Fibroblast of gingiva (primary cell): ENCODE measurements at places on chromosomes 12 and 14.
A peak's percentile ranks its signal among the peaks of the same experiment; 100 is the strongest.

GRCh38 chr14:104341532-104342434 is 203.4 kb downstream of the KIF26A start:
- DNase-seq, result no peak

GRCh38 chr12:25328072-25328712 is 77.5 kb upstream of the KRAS start:
- DNase-seq, result peak; percentile 7

DNA sequence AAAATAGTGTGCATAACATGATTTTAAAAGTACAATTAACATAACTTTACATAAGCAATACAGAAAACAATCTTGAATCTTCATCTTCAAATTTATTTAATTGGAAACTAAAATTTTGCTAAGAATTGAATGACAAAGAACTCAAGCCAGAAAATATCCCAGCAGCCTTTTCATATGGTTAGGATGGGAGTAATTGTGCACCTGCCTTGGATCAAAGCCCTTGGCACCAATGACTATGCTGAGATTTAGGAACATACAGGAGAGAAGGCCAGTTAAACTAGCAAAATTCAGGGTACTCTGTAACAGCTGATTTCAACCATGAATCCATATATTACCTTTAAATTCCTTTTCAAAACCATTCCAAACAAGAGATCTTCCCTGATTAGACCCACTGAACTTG is 5.8 kb downstream of the KERA start:
- no peak for DNase-seq

DNA sequence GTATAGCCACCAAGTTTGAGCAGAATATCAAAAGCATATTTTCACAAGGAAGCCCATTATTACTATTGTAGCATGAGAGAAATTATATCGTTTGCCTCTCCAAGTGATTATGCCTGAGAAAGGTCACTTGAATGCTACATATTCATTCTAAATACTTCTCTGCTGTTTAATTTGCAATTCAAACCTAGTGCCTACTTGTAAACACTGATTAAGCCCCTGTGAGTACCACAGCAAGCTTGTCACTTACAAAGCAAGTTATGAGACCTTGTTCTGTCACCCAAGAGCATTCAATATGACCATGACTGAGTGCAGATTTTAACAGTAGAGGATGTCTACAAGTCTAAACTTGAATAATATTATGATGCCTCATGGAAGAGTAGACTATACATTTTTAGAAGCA is 124.7 kb upstream of the SSTR1 start:
- no peak for DNase-seq

- DNase-seq, result peak; percentile 96
Measured at GRCh38 chr12:114916124-114916523, 232.1 kb upstream of the TBX3 start.

DNA sequence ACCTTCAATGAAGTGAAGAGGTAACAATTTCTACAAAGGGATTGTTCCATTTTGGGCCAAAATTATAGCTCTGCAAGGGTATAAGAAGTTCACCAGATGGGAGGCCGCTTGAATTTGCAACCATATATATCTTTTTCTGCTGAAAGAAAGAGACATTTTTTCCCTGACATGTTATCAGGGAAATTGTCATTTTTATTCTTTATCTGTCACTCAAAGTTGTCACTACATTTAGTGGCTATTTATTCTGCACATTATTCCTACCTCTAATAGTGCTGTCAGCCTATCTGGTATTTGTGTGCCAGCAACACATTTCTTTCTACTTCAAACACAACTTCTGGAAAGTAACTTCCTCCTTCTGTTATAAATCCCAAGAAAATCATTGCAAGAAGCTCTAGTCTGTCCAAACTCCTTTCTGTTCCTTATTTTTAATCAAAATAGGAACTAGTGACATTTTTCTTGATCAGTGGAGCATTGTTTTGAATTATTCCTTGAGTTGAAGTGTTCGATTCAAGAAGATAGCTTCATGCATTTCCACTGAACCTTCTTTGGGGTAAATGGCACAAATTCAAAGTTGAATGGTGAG is 137.9 kb upstream of the ATP2B1 start:
- no peak for DNase-seq

DNA sequence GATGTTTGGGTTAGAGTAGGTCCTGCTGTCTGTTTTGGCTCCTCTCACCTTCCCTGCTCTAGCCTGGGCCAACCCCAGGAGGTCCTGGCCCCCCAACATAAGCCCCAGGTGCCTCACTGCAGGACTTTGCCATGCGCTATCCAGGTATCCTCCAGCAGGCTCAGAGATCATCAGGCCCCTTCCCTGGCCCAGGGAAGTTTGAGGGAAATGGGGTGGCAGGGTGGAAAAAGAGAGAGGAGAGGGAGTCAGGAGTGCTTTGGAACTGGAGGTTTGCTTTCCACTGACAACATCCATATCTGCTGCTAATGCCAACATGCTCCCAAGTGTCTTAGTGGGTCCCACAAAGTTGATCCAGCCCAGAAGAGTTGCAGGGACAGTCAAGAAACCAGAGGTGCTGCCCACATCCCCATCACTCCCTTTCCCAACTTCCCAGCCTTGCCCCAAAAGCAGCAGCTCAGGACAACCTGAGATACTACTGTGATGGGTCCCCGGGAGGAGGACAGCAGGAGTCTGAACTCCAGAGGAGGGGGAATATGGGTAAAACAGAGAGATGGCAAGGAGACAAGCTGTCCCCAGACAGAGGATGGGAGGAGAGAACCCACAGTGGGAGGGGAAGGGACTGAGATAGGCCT is 677 bp downstream of the TNS2 start:
- no peak for DNase-seq

DNA sequence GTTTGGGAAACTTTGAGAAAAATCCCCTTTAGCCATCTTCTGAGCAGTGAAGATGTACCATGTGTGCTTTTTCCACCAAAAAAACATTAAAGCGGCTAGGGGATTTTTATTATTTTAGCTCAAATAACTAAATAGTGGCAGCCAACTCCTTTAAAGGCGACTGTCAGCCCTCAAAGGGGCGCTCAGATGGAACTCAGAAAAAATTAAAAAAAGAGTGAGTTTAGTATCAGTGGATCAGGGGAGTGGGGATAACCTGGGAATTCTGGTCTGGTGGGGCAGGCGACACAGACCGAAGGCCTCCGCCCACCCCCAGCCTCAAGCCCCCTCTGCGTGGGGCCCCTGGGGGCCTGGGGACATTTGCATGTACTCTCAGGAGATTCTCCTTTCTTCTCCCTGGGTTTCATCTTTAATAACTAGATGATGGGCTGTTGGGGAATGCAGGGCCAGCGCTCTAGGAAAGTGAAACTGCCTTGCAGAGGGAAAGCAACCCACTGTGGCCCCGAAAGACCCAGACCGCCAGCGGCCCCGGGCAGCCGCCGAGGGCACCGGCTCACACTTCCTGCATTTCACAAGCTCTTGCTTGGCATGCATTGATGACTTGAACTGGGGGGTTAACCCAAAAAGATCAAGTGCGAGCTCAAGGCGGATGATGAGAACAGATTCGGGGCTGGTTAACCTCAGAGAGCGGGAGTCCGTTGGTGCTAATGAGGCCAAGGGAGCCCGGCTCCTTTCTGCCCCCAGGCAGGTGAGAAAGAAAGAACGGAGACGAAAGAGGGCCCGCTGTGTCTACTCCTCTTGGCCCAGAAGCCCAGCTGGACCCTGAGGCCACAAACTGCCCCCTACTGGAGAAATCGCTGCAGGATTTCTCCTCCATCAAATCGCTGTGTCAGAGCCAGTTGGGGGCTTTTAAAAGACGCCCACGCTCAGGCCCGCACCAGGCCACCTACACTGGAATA is 7.3 kb upstream of the BATF start:
- peak; percentile 46 for DNase-seq

DNA sequence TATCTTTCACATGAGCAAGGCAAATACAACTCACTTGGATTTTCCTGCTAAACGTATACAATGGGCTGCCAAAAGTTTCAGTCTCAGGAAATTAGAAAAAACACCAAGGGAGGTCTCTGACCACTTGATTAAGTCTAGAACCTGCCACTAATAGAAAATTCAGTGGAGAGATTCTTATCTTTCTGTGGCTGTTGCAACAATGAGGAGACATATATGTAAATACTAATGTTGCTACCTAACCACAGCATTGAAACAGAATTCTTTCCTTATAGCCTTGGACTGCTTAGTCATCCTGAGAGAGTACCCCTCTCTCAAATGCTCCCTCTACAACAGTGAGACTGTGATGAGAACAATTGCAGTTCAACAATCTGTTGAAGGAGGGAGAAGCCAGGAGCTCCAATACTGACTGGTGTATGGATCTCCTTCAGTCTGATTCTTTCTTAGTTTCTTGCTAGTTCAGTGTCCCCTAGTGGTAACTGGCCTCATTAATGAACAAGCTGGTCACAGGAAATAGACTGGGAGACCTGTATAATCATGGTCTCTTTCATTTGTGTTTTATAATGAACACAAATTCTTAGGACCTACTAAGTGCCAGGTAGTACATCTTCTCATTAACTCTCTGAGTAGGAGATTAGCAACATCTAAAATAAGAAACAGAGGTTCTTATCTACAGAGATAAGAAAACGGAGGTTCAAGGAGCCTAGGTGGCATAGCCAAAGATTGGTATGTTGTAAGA is 164.5 kb downstream of the SLC38A4 start:
- DNase-seq, result peak; percentile 86

DNA sequence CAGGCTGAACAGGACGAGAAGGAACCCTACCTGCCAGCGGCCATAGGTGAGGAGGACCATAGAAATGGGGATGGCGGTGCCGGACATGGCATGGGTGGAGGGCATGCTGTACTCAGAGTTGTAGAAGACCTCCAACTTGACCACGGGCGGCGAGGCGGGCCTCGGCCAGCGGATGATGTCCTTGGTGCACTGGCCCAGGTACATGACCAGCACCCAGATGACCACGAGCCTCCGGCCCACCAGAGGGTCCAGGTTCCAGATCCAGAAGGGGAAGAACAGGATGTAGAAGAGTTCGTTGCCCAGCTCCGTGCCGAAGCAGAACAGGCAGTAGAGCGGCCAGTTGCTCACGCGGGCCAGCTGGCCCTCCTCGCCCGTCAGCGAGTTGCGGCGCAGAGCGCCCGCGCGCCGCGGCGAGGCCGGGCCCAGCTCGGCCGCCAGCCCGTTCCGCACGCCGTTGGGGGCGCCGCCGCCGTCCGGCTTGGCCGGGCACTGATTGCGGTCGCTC is 582 bp downstream of the SGPP1 start:
- DNase-seq, result peak; percentile 24

- DNase-seq, result no peak
Measured at GRCh38 chr12:113649256-113649830, 177.7 kb upstream of the LHX5 start.

DNA sequence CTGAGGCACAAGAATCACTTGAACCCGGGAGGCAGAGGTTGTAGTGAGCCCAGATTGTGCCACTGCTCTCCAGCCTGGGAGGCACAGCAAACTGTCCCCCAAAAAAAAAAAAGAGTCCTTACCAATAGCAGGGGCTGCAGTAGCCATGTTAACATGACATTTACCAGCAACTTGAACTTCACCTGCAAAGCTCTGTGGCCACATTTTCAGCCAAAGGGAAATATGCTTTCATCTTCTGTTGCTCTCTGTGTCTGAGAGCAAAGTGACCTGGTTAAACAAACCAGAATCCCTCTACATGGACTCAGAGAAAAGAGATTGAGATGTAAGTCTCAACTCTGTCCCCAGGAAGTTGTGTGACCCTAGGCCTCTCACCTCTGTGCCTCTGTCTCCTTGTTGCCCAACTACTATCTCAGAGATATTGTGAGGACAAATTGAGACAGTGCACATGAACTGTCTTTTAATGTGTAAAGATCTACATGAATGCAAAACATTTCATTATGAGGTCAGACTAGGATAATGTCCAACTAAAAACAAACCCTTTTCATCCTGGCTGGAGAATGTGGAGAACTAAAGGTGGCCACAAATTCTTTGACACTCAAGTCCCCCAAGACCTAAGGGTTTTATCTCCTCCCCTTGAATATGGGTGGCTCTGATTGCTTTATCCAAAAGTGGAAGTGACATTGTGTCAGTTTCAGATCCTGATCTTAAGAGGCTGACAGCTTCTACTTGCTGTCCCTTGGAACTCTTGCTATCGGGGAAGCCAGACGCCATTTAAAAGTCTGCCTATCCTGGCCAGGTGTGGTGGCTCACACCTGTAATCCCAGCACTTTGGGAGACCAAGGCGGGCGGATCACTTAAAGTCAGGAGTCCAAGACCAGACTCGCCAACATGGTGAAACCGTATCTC is 24.7 kb upstream of the P2RX4 start:
- DNase-seq, result no peak

DNA sequence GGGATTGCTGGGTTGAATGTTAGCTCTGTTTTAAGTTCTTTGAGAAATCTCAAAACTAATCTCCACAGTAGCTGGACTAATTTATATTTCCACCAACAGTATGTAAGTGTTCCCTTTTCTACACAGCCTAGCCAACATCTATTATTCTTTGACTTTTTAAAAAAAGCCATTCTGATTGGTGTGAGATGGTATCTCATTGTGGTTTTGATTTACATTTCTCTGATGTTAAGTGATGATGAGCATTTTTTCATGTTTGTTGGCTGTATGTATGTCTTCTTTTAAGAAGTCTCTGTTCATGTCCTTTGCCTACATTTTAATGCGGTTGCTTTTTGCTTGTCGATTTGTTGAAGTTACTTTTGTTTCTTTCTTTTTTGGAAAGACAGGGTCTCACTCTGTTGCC is 301.1 kb upstream of the OR4E1 start:
- DNase-seq, result no peak

DNA sequence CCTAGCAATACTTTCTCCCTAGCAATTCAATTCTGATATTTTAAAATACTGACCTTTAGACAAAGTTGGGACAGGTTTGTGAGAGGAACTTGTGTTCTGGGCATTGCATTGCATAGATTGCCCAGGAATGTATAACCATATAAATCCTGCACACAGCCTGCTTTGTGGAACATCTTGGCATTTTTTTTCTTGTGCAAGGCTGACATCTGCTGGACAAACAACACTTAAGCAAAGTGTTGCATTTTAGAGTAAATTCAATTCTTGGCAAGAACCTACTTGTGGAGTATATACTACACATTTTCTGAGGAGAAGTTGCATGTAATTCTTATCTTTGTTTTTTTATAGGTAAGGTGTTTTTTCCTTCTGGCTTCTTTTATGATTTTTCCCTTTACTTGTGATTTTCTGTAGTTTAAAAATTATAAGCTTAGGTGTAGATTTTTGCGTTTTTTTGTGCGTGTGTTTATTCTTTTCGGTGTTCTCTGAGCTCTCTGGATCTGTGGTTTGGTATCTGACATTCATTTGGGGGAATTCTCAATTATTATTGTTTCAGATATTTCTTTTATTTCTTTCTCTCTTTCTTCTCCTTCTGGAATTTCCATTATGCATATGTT is 26.4 kb downstream of the TESPA1 start:
- DNase-seq, result peak; percentile 53

DNA sequence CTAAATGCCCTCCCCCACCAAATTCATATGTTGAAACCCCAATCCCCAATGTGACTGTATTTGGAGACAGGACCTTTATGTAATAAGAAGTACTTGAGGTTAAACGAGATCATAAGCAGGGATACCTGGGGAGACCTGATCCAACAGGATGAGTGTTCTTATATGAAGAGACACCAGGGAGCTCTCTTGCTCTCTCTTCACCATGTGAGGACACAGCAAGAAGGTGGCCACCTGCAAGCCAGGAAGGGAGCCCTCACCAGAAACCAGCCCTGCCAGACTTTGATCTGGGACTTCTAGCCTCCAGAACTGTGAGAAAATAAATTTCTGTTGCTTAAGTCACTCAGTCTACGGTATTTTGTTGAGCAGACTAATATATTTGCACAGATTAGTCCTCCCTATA is 113.6 kb downstream of the NUAK1 start:
- DNase-seq, result no peak

- DNase-seq, result no peak
Measured at GRCh38 chr14:69720912-69721311, 46.0 kb upstream of the SRSF5 start.

GRCh38 chr14:103808403-103809001 is 38.9 kb downstream of the PPP1R13B start:
- peak; percentile 68 for DNase-seq
